ENCODE measurements at places on chromosomes 12 and 14.

- no peaks in the 10 kb centered on the region for H3K27me3 ChIP-seq
- H3K4me3 ChIP-seq = no peak overlapping the region
- peak; percentile 54 for DNase-seq
- peaks cover 7% of the 10 kb centered on the region for H3K4me1 ChIP-seq
These were observed 155.6 kb downstream of the DYRK2 start for GRCh38 chr12:67804168-67804567.

GRCh38 chr14:55267820-55268219, 3.4 kb upstream of the FBXO34 start:
- no peak overlapping the region for H3K27ac ChIP-seq
- H3K27me3 ChIP-seq = peaks cover 5% of the 10 kb centered on the region
- H3K4me1 ChIP-seq = peaks cover 10% of the 10 kb centered on the region
- no peak overlapping the region for H3K4me3 ChIP-seq
- no peak for DNase-seq

- H3K4me1 ChIP-seq = no peaks in the 10 kb centered on the region
- no peak overlapping the region for H3K27ac ChIP-seq
- H3K36me3 ChIP-seq = no peaks in the 10 kb centered on the region
- no peak for DNase-seq
- H3K27me3 ChIP-seq = peaks cover 7% of the 10 kb centered on the region
These were observed 250.4 kb downstream of the C12orf75 start for GRCh38 chr12:105580821-105581352.

- H3K4me3 ChIP-seq = no peak overlapping the region
- no peak overlapping the region for H3K27ac ChIP-seq
- DNase-seq = peak; percentile 30
- H3K27me3 ChIP-seq = peaks cover 41% of the 10 kb centered on the region
- no peaks in the 10 kb centered on the region for H3K36me3 ChIP-seq
These were observed 5.7 kb upstream of the NOS1 start for GRCh38 chr12:117367006-117367638.

GRCh38 chr12:26298785-26299621, 103.6 kb downstream of the SSPN start:
- peaks cover 36% of the 10 kb centered on the region for H3K4me1 ChIP-seq
- H3K36me3 ChIP-seq = no peaks in the 10 kb centered on the region
- H3K27ac ChIP-seq = peak overlapping the region; percentile 86
- peak; percentile 51 for DNase-seq

DNA sequence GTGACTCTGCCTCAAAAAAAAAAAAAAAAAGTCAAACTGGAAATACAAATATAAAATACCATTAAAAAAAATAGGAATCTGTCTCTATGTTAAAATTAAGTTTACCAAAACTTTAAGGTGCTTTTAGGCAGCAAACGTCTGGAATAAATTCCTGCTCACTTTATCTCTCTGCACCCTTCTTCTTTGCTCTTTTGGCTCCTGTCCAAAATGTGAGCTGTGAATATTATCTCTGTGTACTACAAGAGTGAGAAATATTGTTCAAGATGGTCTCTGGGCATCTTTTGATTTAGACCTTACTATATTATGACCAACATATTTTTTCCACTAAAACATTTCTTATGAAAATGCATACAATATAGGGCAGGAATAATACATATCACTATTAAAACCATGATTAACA, 63.7 kb downstream of the PUS7L start:
- no peaks in the 10 kb centered on the region for H3K4me1 ChIP-seq
- H3K36me3 ChIP-seq = no peaks in the 10 kb centered on the region
- no peaks in the 10 kb centered on the region for H3K27me3 ChIP-seq
- DNase-seq = no peak
- H3K4me3 ChIP-seq = no peak overlapping the region

DNA sequence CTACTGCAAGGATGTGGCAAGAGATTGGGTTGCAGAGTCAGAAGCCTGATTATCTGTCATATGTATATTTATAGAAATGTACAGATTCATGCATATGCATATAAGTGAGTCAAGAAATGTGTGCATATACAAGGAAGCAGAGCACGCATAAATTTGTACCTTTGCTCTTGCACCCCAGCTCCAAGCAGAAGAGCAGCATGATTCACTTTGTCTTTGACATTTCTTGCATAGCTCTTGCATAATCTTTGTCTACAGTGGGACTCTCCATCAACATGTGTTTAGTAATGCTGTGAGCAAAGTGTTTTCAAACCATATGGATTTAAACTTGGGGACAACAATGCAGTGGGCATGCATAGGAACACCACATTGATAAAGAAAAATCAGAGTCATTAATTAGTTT, 330.7 kb upstream of the DCN start:
- no peaks in the 10 kb centered on the region for H3K36me3 ChIP-seq
- no peaks in the 10 kb centered on the region for H3K4me1 ChIP-seq
- no peak overlapping the region for H3K27ac ChIP-seq
- H3K27me3 ChIP-seq = peaks cover 16% of the 10 kb centered on the region
- DNase-seq = no peak
- no peak overlapping the region for H3K4me3 ChIP-seq

GRCh38 chr12:67539946-67540345, 108.6 kb upstream of the DYRK2 start:
- peaks cover 11% of the 10 kb centered on the region for H3K4me1 ChIP-seq
- H3K36me3 ChIP-seq = no peaks in the 10 kb centered on the region
- no peak for DNase-seq
- no peak overlapping the region for H3K27ac ChIP-seq

DNA sequence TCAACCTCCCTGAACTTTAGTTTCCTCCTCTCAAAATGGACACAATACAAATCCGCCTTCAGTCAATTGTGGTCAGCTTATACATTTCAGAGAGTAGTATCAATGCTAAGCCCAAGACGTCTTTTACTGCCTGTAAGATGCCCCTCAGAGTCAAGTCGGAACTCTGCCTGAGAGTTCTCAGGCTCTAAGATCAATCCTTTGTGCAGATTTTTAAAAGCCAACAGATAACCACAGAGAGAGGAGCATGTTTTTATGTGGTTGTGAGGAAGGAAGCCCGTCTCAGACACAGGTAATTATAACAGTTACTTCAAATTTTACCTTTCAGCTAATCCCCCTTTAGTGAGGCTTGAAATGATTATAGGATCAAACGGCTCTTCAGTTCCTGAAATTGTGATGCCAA, 91.6 kb downstream of the HELB start:
- DNase-seq = no peak
- no peaks in the 10 kb centered on the region for H3K27me3 ChIP-seq
- H3K36me3 ChIP-seq = no peaks in the 10 kb centered on the region
- H3K4me1 ChIP-seq = no peaks in the 10 kb centered on the region

DNA sequence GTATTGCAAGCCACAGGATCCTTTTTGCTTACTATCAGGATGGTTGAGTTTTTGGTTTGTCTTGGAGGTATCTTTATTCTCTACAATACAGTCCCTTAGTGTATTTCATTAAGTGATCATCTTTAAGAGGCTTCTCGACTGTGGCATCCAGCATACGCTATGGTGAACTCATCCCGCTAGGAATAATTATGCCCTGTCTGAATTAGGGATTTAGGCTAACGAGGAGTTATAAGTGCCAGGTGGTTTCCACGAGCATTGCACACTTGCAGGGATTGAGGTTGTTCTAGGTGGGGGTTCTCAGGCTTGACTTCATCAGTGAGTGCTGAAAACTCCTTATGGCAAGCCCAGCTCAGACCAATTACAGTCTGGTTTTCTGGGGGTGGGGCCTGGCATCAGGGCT, 37.2 kb upstream of the RBM19 start:
- H3K36me3 ChIP-seq = no peaks in the 10 kb centered on the region
- no peaks in the 10 kb centered on the region for H3K4me1 ChIP-seq
- H3K27ac ChIP-seq = no peak overlapping the region
- no peak for DNase-seq
- peaks cover 30% of the 10 kb centered on the region for H3K27me3 ChIP-seq

All from stimulated activated naive B cell treated with anti-CD40 and anti-IgM and Interleukin-4, amounts not matched to agents 10 μg/mL and 1 μg/mL and 100 μg/mL, for 72 hours (primary cell).